Gastroesophageal sphincter (tissue), 4 donors: ENCODE measurements at places on chromosomes 7 and 10. TPM values are rescaled to one million over a fixed set of nuclear protein-coding genes. Genes with fewer than 3 reads are reported as not detected.

- ATAC-seq = no peak
Measured at GRCh38 chr7:12092499-12093130, 118.5 kb upstream of the TMEM106B start.

GRCh38 chr10:17085011-17085725, 44.4 kb downstream of the CUBN start:
- ATAC-seq = no peak

GRCh38 chr7:116180302-116180701, 30.0 kb upstream of the TES start:
- ATAC-seq = peak; percentile 39

- no peak for ATAC-seq
Measured at GRCh38 chr10:71761105-71761511, 12.2 kb downstream of the VSIR start.

- ATAC-seq = no peak
Measured at GRCh38 chr7:46850563-46851330, 731.2 kb downstream of the TNS3 start.

GRCh38 chr10:129933456-129934092, 30.5 kb downstream of the EBF3 start:
- no peak for ATAC-seq

DNA sequence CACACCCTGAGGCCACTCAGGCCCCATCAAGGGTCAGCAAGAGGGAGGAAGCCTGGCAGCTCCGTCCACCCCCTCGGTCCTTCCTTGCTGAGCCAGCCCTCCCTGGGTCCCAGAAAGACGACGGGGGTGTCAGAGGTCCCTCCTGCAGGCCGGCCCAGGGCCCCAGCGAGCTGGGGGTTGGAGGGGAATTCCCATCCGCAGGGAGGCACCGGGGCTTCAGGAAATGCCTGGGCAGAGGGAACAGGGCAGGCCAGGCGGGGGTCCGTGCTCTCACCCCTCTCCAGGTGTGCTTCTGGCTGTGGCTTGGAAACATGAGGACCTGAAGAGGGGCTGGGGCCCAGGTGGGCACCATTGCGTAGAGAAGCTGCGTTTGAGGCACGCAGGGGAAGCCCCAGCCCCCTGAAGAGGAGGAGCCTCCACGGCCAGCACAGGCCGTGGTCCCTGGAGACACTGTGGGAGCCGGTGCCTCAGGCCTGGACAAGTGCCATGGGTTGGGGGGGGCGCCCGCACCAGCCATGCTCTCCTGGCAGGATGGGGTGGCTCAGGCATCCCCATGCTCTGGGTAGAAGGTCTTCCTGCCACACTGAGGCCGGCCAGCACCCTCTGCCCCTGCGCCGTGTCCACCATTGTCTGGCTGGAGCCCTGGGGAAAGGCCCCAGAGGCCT, 66.7 kb downstream of the PDGFA start:
- ATAC-seq = no peak

- no peak for ATAC-seq
Measured at GRCh38 chr10:8402576-8402975, 348.1 kb downstream of the GATA3 start.

- ATAC-seq = no peak
Measured at GRCh38 chr7:45435846-45436245, 138.3 kb upstream of the ADCY1 start.

- no peak for ATAC-seq
Measured at GRCh38 chr10:119782981-119783664, 57.3 kb downstream of the INPP5F start.

GRCh38 chr10:16950656-16951601, 133.7 kb upstream of the RSU1 start:
- ATAC-seq = no peak

GRCh38 chr7:42869131-42870020, 42.5 kb downstream of the C7orf25 start:
- no peak for ATAC-seq

DNA sequence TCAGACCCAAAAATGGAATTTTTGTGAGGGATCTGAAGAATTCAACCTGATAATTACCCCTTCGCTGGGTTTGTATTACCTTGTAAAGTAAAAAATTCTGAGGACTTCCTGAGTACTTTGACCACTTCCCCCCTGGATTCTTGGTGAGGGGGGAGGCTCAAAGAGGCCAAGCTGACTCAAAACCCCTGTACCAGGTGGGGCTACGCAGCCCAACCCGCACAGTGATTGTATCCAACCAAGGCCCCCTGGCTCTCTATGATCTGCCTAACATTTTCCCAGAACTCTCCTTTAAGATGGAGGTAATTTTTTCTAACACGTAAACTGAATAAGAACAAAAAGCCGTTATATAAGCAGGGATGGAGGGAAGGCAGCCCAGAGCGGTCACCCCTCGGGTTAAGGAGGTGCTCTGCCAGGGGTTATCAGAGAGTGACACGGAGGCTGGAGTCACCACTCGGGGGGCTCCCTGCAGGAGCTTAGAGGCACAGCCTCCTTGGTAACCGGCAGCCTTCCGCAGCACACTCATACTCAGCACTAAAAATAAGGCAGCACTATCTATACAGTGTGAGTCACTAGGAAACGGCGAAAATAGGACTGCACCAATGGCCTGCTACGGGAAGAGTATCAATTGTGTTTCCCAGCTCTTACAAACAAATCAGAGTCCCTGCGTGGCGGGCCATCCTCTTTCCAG, 255.4 kb downstream of the ELMO1 start:
- ATAC-seq = no peak

GRCh38 chr7:117875566-117875965, 2.3 kb upstream of the CTTNBP2 start:
- no peak for ATAC-seq

DNA sequence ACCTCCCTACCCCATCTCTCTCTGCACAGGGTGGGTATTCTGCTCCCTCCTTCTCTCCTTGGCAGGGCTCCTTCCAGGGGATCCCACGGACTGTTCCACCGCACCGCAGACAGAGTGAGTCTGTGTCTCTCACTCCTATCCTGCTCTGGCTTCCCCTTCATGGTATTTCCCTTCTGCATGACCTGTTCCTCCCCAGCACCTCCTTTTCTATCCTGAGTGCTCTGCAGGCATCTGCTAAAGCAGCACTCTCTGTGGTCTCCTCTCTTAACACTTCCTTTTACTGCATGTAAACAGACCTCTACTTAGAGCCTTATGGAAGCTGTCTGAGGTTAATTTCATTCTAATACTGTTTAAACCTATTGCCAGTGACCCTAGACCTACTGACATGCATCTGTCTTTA, 171.5 kb downstream of the CCSER2 start:
- no peak for ATAC-seq

GRCh38 chr10:112741830-112742402, 208.1 kb upstream of the TCF7L2 start:
- no peak for ATAC-seq

GRCh38 chr7:101553771-101554445, 75.2 kb downstream of the MYL10 start:
- no peak for ATAC-seq

DNA sequence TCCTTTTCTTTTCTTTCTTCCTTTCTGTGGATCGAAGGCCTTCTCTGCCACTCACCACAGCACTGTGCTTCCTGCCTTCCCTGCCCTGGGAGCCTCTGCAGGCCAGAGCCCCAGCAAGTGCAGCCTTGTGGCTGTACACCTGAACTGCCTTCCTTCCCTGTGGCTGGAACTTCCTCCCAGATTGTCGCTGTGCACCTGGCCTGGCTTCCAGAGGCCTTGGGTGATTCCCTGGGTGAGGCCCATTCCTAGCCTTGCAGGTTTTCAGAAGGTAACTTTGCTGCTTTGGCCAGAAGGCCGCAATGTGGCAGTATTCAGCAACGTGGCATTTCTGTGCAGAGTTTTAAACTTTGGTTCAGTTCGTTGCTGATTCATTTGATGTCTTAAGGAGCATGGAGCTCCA, 50.1 kb upstream of the RASGEF1A start:
- ATAC-seq = no peak

GRCh38 chr10:29877793-29878491, 181.4 kb downstream of the JCAD start:
- peak; percentile 19 for ATAC-seq

DNA sequence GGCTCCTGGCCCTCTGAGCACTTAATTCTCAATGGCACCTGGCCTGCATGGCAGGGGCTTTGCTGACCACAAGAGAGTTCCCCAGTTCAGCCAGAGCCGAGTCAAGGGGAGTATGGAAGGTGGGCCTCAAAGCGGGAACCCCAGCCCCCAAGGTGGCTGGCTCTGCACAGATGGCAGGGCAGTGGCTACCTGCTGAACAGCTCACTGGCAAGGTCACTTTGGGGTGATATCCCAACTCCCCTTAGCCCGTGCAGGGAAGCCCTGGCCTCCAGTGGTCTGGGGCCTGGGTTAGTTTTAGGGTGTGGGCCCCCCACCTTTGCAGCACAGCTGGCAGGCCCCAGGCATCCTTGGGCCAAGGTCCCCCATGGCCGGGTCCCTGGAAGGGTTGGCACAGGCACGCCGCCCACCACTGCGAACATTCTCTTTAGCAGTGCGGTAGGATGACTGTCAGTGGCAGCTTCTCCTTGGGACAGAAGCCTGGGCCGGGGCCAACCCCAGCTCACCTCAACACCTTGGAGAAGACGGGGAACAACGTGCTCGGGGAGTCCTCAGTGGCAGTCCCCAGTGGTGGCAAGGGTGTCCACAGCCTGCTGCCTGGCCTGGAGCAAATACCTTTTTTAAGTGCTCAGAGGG, 36.8 kb downstream of the PPIF start:
- no peak for ATAC-seq

GRCh38 chr7:128055637-128056036, 24.4 kb upstream of the LRRC4 start:
- no peak for ATAC-seq

GRCh38 chr7:2355705-2356008, 1.0 kb downstream of the EIF3B start:
- no peak for ATAC-seq

DNA sequence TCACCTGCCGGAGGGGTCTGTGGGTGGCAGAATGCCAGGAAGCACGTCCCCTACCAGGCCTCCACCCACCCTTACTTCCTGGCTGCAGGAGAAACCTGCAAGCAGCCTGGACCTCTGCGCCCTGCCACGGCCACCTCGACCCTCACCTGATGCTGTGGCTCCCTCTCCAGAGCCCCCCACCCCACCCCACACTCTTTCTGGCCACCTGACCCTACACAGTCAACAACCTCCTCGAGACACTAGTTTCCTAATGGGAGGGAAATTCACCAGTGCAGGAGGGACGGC, 91.3 kb downstream of the PRKAG2 start:
- ATAC-seq = no peak

The TNRC18 gene
- total RNA-seq = 100 TPM

The MORN4 gene
- total RNA-seq = 1.2 TPM

The FRMPD2 gene
- not detected for total RNA-seq

The AS3MT gene
- total RNA-seq = 8.1 TPM

The COL26A1 gene
- total RNA-seq = not detected

The TSPAN15 gene
- total RNA-seq = 51.9 TPM

The ZNF282 gene
- 19.1 TPM for total RNA-seq

The ANKRD2 gene
- total RNA-seq = 0.54 TPM

The GRM3 gene
- not detected for total RNA-seq

The ELFN1 gene
- total RNA-seq = 0.42 TPM

The COL1A2 gene
- total RNA-seq = 252 TPM

The CRPPA gene
- total RNA-seq = 3.1 TPM

The JAZF1 gene
- total RNA-seq = 28.0 TPM
